ENCODE measurements at places on chromosomes 5 and 9. TPM values are rescaled to one million over a fixed set of nuclear protein-coding genes. Genes with fewer than 3 reads are reported as not detected.

Gene ENC1
- total RNA-seq, result 5.5 TPM

Gene DCTN4
- total RNA-seq, result 48.1 TPM

DNA sequence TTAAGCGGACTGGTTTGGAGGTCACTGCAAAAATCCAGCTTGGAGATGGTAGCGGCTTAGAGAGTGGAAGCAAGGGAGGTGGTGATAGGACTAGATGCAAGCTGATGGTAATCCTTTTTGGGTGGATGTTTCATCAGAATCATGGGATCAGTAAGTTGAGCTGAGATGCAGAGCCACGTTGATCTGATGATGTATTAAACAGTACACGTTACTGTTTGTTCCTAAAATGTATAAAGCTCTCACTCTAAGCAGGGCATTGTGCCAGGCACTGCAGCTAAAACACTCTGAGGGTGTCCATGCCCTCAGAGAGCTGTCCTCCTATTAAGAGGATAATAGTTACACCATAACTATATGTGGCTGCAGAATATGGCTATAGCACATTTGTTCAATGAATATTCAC lies 93.1 kb downstream of the JAKMIP2 start:
- no peak for DNase-seq

Gene SHB
- total RNA-seq, result 20.3 TPM

DNA sequence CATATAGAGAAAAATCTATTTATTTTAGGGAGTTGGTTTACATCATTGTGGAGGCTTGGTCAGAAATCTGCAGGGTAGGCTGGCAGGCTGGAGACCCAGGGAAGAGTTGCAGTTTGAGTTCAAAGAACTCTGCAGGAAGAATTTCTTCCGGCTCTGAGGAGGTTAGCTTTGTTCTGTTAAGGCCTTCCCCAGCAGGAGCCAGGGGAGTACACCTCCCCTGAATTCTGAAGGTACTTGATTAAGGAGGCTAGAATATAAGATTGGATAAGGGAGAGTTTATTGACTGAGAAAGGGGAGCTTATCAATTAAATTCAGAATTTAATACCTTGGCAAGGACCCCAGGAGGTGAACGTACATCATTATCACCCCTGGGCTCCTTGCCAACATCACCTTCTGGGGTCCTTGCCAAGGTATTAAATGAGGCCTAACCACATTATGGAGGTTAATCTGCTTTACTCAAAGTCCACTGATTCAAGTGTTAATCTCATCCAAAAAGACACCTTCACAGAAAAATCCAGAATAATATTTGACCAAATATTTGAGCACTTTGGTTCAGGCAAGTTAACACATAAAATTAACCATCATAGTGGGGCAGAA lies 351.7 kb downstream of the CWC27 start:
- no peak for DNase-seq
